ENCODE measurements at places on chromosomes 7 and 10.

- DNase-seq, result no peak
These were observed 85.5 kb upstream of the CACUL1 start for GRCh38 chr10:118840071-118840775.

- no peak for DNase-seq
These were observed 226.4 kb downstream of the BUB3 start for GRCh38 chr10:123380491-123381085.

- DNase-seq, result no peak
These were observed 321.9 kb downstream of the PTPRN2 start for GRCh38 chr7:158265743-158266080.

DNA sequence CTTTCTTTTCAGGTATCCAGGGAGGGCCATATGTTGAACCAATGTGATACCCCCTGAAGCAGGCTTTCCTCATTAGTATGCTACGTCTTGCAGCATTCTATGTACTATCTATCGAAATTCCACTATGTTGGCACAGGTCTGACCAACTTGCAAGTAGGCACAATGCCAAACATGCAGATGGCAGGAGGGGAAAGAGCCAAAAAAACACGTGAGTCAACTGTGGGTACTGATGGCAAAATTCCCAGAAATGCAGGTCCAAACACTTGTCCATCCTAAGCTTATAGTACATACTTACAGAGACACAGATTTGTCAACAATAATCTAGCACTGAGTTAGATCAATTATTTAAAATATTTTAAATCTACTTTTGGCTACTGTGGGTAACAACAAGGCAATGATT, 394.9 kb downstream of the DGKB start:
- DNase-seq, result no peak

GRCh38 chr7:98647326-98647725, 30.2 kb downstream of the NPTX2 start:
- DNase-seq, result no peak

DNA sequence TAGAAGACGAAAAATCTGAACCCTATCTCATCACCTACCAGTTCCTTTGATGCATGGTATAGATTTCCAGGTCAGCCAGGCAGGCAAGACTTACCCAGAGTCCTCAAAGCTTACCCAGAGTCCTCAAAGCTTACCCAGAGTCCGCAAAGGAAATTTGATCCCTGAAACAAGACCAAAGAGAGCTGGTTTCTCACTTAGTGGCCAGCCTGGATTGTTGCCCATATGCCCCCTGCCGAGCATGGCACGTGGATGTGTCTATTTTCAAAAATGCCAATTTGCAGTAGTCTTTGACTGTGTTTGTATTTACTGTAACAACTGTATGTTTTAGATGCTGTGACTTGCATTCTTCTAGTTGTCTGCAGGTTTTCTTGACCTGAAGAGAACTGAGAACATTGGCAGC, 120.2 kb upstream of the STARD3NL start:
- DNase-seq, result no peak

DNA sequence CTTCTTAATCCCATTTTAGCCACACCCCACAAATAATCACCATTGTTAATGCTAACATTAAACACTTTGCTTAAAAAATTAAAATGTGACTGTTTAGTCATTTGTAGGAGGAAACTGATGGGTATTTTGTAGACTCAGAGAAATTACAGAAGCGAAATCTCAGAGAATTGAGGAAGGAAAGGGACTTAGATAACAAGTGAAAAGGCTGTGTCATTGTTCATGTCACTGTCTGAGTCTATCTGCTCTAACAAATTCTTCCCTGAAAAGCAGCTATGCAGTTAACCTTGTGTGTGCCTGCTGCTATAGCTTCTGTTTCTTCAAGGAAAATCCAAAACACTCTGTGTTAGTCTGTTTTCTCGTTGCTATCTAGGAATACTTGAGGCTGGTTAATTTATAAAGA, 40.9 kb upstream of the PLXDC2 start:
- no peak for DNase-seq

DNA sequence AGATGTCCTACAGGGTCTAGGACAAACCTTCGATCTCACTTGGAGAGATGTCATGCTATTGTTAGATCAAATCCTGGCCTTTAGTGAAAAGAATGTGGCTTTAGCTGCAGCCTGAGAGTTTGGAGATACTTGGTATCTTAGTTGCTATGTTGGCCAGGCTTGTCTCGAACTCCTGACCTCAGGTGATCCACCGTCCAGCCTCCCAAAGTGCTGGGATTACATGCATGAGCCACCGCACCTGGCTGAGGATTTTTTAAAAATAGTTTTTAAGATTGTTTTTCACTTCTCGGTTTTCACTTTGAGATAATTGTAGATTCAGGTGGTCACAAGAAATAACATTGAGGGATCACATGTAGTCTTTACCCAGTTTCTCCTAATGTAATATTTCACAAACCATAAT, 738.3 kb upstream of the POM121L12 start:
- no peak for DNase-seq

DNA sequence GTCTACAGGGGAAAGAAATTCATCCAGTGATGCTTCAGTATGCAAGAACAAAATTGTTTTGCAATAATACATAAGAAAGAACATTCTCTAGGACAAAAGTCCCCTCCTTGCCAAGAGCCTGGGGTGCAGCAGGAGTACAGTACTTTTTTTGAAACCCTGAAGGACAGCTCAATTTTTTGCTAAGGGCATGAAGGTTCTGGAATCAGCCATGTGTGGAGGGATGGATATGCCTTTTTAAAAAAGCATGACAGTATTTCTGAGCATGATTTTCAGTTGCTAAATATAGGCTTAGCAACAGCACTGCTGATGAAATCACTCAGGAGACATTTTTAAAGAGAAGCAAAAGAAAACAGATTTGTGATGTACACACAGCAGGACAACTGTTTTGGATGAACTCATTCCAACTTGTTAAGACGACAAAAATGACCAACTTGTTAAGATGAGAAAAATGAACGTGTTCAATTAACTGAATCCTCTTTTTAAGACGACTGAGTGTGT, 39.3 kb downstream of the HBP1 start:
- DNase-seq, result no peak

DNA sequence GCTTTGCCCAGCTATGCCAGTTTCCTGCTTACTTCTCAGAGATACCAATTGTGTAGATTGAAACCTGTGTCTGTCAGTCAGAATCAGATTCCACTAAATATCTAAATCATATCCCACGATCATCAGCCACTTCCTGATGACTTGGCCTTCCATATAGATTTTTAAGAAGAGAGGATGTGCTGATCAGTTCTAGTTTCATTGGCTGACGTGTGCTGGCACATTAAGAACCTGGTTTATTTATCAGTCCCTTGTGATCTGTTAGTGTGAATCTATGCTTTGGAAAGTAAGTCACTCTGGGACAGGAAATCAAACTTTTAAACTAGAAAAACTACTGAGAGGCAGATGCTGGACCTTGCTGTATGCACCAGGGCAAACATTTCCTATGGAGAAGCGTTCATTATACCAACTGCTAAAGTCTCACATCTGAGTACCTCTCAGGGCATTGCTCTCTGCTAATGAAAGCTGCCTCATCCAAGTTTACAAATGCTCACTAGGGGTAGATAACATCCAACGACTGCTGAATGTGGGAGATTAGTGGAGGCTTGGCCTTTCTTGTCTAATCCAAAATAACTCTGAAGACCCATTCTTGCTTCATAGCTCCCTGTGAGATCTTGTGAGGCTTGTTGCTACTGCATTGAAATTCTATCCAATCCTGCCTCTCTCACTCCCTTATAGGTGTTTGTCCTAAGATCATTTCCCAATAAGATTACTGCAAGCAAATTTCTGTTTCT, 109.1 kb downstream of the ARL4A start:
- DNase-seq, result no peak

- no peak for DNase-seq
These were observed 136.3 kb upstream of the PDE1C start for GRCh38 chr7:32206488-32206887.

GRCh38 chr7:71706597-71706975, 574.6 kb downstream of the GALNT17 start:
- no peak for DNase-seq

DNA sequence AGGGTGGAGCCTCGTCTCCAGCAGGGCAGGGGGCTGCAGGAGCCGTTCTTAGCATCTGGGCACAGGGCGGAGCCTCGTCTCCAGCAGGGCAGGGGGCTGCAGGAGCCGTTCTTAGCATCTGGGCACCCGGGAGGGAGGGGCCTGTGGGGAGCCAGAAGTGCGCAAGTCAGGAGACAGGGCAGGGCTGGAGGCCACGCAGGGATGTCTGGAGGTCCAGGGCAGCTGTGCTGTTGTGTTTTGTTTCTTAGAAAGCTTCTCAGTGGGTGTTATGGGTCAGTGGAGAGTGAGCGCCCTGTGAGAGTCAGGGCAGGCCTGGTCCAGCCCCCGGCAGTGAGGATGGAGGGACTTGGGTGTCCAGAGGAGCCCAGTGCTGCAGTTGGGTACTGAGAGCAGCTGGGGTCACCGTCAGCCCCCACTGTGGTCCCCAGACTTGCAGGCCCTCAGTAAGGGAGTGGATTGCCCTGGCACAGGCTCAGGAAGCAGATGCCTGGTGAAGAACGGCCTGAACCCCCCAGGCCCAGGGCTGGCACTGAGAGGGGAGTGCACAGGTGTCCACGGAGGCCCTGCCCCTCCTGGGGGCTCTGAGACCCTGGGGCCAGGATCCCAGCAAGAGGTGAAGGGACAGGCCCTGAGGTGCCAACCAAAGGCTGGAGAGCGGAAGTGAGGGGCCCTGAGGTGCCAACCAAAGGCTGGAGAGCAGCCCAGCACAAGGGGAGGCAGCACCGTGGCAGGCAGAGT, 29.8 kb downstream of the FAM20C start:
- no peak for DNase-seq

DNA sequence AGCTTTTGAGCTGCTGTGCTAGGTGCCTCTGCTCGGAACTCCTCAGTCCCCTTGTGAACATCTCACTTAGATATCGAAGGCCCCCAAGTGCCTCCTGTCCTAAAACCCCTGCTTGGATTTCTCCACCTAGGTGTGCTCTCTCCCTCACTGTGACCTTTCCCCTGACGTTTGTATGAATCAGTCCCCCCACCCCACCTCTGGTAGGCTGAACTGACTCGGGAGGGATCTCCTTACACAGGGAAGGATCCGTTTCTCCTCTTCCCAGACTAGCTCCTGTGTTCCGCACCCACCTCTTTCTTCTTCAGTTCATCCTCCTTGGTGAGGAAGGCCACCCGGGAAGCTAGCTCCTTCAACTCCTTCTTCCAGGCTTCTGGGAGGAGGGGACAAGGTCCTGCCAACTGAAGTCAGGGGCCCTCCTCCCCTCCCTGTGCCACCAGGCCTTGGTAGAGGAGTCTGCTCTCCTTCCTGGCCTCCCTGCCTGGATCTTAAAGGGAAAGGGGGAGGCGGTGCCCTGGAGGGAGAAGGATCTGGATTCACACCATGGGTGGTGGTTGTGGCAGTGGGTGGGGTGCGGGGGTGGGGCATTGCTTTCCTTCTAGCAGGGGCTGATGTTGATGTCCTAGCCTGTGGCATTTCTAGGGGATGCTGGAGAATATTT, 6.8 kb downstream of the TBATA start:
- no peak for DNase-seq

GRCh38 chr10:117345143-117345542, 30.1 kb downstream of the PDZD8 start:
- no peak for DNase-seq

DNA sequence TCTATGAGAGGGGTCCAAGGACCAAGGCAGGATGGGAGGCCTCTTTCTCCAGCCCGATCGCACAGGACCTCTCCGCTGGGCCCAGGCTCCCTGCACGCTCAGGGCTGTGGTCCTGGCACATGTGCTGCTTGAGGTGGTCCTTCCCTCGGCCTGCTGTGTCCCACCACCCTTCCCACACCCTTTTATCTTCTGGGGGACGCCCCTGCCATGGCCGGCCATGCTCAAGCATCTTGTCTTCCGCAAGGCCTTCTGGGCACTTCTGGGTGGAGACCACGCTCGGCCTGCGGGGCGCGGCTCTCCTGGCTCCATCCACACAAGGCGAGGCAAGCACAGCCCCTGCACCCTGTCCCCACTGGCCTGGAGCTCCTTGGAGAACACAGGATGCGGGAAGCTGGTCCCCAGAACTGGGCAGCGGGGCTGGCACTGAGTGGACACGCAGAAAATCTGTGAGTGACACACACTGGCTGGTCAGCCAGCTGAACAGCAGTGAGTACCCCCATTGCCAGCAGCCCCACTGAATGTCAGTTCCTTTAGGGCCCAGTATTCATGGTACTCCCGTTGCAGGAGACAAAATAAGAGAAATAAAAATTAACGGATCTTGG, 115.9 kb downstream of the TCERG1L start:
- no peak for DNase-seq

DNA sequence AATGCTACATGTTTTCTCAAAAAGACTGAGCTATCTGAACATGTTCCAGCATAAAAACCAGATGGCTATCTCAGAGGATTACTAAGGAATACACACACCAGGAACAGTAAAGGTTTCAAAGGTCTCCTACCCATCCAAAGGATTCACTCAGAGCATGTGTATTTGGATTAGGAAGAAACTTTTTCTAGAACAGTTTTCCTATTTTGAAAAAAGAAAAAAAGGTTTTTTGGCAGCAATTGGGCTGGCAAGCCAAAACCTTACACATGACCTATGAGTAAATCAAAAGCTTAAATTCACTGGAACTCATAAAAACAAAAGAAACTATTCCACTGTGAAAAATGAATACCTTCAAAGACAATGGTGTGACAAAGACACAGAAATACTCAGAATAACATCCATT, 9.6 kb downstream of the TPK1 start:
- DNase-seq, result no peak

GRCh38 chr10:22086730-22087401, 83.3 kb upstream of the DNAJC1 start:
- no peak for DNase-seq

GRCh38 chr7:128192497-128193142, 48.5 kb upstream of the LEP start:
- no peak for DNase-seq

- DNase-seq, result no peak
These were observed 200.2 kb upstream of the SEMA3E start for GRCh38 chr7:83849131-83849530.

GRCh38 chr10:52004342-52004949, 305.1 kb upstream of the CSTF2T start:
- DNase-seq, result no peak

- DNase-seq, result no peak
These were observed 577.1 kb downstream of the CALN1 start for GRCh38 chr7:71835056-71835455.

DNA sequence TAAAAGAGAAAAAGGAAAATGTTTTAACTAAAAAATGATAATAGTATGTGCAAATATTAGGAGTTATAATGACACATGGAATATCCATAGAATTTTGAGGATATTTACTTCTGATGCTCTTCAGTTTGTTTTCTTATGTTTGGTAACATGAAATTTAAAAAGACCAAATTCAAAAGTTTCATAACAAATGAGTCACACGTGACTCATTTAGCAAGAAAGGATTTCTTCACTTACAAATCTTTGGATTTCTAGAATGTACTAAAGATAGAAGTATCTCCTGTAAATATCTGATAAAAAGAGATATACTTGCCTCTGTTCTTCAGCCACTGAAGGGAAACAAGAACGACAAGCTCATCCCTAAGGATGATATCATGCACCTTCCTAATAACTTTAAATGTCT, 774.5 kb upstream of the LRRTM3 start:
- DNase-seq, result no peak

- no peak for DNase-seq
These were observed 62.8 kb downstream of the CFAP46 start for GRCh38 chr10:132879408-132880127.

- no peak for DNase-seq
These were observed 4.7 kb downstream of the LRWD1 start for GRCh38 chr7:102469351-102469971.
